AG10803 (cell line): ENCODE measurements at places on chromosomes 16 and 17.
A peak's percentile ranks its signal among the peaks of the same experiment; 100 is the strongest.

GRCh38 chr16:79587897-79588296 is 12.6 kb downstream of the MAF start:
- no peak for DNase-seq

DNA sequence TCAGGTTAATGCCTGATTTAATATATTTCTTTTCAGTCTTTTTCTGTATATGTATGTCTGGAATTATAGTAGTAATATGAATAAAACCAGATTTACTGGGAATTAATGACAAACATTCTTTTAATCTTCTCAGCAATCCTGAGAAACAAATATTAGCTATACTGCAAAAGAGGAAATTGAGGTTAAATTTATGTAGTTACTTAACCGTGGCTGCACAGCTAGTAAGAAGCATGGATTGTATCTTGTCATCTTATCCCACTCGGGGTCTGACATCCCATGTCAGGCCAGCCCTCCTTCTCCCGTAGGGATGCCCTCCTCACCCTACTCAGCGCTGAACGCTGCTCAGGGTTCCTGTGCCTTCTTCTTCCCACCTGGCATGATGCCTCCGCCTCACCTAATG is 143.0 kb downstream of the FTO start:
- no peak for DNase-seq

GRCh38 chr17:1643293-1643998 is 2.1 kb downstream of the SCARF1 start:
- DNase-seq, result peak; percentile 8

GRCh38 chr16:3282103-3282729 is 1.1 kb upstream of the ZNF263 start:
- DNase-seq, result no peak

DNA sequence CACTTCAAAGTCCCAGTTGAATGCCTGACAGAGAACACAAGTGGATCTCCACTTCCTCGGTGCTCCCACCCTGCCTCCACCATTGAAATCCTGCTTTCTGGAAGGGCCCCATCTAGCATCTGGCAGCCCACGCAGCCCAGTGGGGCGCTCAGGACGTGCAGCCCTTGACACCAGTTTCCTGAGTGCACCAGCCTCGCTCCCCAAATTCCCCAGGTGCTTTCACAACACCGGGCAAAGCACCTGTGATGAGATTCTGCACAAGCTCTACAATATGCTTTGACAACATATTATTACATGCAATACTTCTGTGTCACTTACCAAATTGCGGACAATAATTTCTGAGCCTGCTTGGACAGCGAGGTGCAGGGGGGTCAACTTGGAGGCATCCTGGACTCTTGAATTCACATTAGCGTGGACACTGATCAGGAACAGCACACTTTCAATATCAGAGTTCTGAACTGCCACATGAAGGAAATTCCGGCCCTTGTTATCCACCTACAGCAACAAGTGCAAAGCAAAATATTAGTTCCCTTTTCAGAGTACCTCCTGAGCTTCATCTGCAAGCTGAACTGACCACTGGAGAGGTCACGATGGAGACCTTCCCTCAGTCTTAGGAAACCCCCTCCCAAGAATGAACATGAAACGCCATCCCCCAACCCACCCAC is 33.9 kb downstream of the CYB5D2 start:
- DNase-seq, result no peak

DNA sequence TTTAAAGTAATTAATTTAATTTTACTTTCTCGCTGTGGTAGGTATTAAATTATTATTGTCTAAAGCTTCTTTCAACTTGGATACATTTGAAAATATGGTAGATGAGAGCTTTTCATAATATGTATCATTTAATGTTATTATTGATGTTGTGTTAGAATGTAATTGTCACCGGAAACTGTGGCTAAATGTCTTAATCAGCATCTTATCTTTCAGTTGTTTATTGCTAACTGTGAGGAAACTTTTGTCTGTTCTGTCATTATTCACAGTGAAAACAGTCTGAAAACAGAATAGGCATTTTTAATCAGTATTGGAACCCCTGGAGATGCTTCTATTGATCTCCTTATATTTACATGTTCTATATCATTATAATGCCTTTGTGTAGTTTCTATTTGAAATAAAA is 120.7 kb downstream of the STXBP4 start:
- DNase-seq, result no peak

- peak; percentile 12 for DNase-seq
Measured at GRCh38 chr16:17574256-17574655, 103.5 kb upstream of the XYLT1 start.

DNA sequence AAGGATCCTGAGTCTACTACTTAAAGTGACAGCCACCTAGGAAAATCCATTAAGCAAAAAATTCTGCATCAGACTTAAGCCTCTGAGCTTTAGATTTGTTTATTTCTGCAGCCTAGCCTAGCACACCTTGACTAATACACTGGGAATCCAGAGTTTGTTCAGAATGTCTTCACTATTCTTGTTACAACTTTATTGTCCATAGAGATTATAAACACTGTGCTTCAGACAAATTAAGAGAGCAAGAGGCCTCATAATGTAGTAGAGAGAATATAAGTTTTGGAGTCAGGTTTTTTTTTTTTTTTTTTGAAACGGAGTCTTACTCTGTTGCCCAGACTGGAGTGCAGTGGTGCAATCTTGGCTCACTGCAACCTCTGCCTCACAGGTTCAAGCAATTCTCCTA is 8.9 kb upstream of the THUMPD1 start:
- no peak for DNase-seq

GRCh38 chr17:67982686-67983382 is 13.4 kb downstream of the C17orf58 start:
- no peak for DNase-seq

DNA sequence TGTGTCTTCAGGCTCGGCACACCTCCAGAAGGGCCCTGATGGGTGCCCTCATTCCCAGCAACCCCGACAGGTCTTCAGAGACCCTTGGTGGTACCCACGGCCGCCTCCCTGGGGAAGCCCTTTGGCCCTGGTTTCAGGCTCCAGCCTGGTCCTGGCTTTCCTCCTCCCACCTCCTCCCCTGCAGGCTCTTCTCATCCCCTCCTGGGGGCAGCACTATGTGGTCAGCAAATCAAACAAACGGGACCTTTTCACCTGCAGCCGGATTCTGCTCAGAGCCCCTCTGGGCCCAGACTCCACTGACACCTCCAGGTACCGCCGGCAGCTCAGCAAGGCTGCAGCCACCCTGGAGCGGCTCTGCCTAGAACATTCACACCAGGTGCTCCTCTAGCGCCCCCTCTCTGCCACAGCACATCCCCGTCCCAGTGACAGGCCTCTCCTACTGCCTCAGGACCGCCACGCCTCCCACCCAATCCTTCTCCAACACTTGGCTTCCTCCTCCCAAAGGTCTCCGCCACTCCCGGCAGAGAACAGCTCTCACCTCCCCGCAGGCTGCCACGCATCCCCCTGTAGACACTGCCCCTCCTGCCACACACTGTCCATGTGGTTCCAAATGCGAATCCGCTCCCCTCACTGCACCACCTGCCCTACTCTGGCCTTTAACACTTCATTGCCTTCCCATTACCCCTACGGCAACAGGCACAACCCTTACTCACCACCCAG is 12.0 kb downstream of the CORO7 start:
- DNase-seq, result no peak

DNA sequence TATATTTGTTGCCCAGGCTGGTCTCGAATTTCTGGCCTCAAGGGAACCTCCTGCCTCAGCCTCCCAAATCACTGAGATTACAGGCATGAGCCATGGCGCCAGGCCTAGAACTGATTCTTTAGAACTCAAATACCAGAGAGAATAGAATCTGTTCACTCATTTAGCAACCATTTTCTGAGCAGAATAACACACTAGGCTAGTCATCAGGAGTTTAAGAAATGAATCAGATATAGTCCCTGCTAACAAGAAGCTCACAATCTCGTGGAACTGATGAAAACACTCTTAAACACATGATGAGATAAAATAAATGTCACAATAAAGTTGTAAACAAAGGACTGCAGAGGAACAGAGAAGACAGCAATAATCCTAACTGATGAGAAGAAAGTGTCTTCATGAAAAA is 55.8 kb upstream of the ADCY9 start:
- peak; percentile 77 for DNase-seq

DNA sequence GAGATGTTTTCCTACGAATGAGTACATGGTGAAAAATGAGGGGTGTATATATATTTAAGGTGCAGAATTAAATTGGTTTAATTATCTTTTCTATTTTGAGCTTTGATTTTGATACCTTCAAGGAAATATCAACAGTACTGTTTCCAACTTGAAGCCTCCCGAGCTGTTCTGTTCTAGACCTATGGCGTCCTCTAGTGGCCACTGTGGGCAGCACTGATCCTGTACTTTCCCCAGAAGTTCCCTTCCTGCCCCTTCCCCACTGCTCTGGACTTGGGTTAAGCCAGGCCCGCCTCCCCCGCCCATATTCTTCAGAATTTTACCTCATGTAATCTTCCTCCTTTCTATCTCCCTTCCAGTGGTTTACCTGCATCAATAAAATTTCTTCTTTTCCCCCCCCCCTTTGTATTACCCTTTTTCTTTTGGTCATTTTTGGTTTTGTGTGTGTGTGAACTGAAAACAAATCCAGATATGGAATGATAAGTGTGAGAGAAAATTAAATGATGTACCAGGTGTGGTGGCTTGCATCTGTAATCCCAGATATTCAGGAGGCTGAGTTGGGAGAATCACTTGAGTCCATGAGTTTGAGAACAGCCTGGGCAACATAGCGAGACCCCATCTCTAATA is 1643.5 kb downstream of the TP53TG3F start:
- no peak for DNase-seq

DNA sequence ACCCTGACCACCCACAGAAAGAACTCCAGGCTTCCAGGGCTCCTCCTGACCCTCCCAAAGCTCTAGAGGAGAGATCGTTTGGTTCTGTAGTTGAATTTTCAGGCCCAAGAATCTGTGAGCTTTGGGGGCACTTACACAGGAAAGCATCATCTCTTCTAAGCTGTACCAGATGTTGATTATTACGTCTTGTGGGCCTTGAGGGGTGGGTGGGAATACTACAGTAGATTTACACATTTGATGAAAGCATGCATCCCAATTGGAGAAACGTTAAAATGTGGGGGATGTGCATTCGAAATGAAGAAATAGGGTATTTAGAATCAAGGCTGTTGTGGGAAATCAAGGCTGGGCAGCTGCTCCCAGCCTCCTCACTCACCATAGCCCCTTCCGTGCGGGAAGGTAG is 61.9 kb downstream of the MGAT5B start:
- no peak for DNase-seq

DNA sequence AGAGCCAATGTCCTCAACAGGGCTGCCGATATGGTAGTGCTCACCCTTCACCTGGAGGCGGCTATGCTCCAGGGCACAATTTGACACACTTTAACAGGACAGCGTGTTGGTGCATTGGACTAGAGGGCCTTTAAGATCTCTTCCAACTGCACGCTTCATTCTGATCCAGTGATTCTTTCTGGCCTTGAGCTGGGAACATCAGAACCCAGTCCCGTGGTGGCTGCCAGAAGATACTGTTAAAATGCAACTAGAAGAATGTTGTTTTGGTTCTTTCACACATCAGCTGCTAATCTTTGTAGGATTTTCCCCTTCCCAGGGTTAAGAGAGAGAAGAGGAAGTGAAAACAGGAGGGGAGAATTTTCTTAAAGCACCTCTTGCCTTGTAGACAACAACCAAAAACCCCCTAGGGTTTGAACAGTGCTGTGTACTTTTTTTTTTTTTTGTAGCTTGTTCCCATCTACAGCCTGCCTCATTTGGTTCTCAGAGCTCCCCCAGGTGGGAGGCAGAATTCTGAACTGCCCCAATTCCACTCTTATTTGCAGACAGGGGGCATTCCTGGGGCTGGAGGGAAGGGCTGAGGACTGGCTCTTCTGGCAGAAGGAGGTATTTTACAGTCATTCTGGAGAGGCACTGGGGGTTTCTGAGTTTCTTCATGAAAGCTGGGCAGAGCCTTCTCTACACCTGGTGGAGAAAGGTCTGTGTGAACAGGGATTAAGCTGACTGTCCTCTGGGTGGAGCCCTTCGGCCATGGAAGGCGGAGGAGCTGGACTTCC is 32.4 kb downstream of the SMARCE1 start:
- DNase-seq, result peak; percentile 32

DNA sequence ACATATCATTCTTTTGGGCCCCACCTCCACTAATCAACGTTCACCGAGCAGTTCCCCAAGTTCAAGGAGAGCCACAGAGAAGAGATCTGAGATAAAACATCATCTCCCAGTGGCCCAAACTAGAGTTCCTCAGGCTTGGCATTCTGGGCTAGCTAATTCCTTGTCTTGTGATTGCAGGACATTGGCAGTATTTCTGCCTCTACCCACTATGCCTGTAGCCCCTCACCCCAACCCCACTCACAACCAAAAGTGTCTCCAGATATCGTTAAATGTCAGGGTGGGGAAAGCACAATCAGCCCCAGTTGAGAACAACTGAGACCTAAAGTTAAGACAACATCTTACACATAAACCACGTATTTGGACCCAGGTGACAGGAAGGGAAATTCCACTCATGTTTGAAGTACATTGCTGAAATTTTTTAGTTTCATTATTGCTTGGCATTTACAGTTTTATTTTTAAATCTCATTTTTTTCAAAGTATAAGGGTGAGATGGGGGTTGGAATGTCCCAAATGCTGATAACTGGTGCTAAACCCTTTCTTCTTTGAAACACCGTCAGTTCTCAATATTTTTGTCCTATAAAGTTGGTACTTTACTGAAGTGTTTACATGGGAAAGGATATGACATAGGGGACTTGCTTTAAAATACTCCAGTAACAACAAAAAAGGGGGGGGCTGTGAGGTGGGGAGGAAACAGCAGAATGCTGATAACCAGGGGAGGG is 13.6 kb downstream of the ZC3H7A start:
- DNase-seq, result peak; percentile 76

GRCh38 chr17:60745544-60745943 is 67.9 kb downstream of the BCAS3 start:
- DNase-seq, result no peak

- DNase-seq, result no peak
Measured at GRCh38 chr17:68304706-68305105, 13.4 kb downstream of the ARSG start.

GRCh38 chr17:17236295-17237025 is 508 bp downstream of the FLCN start:
- peak; percentile 49 for DNase-seq

DNA sequence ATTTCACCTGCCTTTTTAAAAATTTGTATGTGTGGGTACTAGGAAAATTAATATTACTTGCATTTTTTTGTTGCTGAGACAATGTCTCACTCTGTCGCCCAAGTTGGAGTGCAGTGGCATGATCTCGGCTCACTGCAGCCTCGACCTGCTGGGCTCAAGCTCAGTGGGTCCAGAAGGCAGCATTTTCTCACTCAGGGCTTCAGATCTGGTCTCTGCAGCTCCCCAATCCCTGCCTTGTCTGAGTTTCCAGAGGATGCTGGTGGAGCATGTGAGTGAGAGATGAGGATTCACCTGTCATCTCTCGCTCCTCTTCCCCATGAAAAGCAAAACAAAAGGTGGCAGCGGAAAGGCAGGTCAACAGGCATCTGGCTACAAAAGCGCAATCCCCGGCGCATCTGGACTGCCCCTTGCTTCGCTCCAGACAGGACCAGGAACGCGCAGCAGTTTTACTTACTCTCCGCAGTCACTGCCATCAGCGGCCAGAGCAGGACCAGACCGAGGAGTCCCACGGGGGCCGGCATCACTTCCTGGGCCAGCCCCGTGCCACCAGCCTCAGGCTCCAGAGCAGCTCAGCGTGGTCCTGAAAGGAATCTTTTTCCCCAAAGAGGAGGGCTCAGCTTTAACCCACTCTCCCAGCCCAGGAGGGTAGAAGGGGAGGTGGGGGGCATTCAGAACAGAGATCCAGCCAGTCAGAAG is 59.9 kb downstream of the LITAF start:
- DNase-seq, result no peak

- no peak for DNase-seq
Measured at GRCh38 chr17:10120109-10120485, 78.3 kb downstream of the GAS7 start.

GRCh38 chr16:30562021-30562420 is 3.8 kb upstream of the ZNF764 start:
- no peak for DNase-seq
